Foreskin melanocyte (primary cell): ENCODE measurements at places on chromosomes 12 and 14.

GRCh38 chr14:68215629-68216028, 396.1 kb downstream of the RAD51B start:
- DNase-seq: no peak

- DNase-seq: no peak
Measured at GRCh38 chr12:28699029-28699428, 450.0 kb upstream of the FAR2 start.

GRCh38 chr12:114384739-114385138, 21.2 kb downstream of the TBX5 start:
- no peak for DNase-seq

- DNase-seq: no peak
Measured at GRCh38 chr12:51328587-51328986, 4.6 kb upstream of the BIN2 start.

DNA sequence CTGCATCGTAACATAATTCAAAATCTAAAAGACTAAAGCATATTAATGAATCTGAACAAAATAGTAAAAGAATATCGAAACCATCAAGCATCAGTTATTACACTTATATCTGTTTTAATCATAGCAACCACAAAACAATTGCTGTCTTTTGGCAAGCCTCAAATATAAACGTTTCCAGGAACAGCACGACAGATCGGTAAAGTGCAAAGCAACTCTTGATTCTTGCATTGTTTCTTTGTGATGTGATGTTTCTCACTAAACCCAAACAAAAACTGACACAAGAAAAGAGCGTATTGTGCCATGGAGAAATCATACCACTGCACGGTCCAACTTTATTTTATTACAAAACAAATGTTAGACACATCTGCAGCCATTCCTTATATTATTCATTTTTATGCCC, 9.2 kb upstream of the MYF6 start:
- no peak for DNase-seq

- no peak for DNase-seq
Measured at GRCh38 chr12:104652358-104652757, 195.6 kb downstream of the CHST11 start.

DNA sequence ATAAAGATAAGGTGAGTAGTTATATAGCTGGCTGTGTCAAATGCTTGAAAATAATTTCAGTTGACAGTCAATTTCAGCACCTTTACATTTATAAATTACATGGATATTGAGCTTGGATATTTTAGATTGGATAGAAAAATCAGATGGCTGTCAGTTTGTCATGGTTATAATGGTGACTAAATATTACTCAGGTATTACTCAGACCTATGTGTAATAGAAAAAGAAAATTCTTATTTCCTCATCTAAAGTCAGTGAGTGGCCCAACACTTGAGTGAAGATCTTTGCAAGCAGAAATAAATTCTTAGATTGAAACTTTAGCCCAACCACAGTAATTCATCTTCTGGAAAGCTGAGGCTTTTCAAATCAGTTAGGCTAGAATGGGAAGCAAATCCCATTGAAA, 354.4 kb downstream of the NAV3 start:
- DNase-seq: no peak

GRCh38 chr14:66802962-66803361, 295.0 kb downstream of the GPHN start:
- no peak for DNase-seq

GRCh38 chr12:71075743-71076142, 82.1 kb downstream of the TSPAN8 start:
- DNase-seq: no peak

GRCh38 chr12:27008081-27008480, 6.1 kb downstream of the TM7SF3 start:
- no peak for DNase-seq

GRCh38 chr12:6268484-6269157, 41.9 kb upstream of the PLEKHG6 start:
- DNase-seq: no peak

DNA sequence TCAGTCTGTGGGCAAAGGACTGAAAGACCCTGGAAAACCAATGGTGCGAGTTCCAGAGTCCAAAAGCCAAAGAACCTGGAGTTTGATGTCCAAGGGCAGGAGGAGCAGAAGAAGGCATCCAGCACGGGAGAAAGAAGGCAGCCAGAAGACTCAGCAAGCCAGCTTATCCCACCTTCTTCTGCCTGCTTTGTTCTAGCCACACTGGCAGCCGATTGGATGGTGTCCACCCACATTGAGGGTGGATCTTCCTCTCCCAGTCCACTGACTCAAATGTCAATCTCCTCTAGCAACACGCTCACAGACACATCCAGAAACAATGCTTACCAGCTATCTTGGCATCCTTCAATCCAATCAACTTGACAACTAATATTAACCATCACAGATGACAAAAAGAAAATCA, 57.2 kb upstream of the CAPRIN2 start:
- no peak for DNase-seq
